ENCODE measurements at places on chromosomes 1 and 21. TPM values are rescaled to one million over a fixed set of nuclear protein-coding genes. Genes with fewer than 3 reads are reported as not detected.

DNA sequence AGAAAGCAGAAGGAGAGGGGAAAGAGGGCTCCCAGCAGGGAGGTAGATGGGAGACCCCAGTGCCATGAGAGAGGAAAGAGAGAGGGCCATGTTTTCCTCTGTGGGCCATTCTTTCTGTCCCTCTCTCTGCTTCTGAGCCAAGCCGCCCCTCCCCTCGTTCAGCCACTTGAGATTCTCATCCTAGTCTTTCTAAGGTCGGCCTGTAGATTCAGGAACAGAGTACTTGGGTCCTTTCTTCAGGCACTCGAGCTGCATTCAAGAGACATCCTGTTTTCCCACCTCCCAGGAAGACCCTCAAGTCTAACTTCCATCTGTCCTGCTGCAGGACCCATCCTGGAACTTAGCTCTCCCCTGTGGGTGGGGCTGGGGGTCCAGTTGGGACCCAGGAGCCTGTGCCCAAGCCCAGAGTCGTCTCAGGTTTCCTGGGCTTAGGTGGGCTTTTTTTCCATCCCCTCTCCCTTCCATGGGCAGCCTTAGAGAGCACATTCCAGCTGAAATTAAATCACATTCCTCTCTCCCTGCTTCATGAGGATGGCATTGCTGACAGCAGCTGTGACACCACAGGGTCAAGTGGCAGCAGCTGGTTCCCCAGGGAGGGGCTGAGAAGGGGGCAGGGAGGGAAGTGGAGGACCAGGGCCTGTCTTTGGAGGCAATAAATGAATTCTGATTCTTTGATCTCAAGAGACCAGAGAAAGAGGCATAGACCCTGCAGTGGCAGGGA is 13.0 kb downstream of the NES start:
- no peak for DNase-seq

GRCh38 chr1:172342584-172343239 is 77.8 kb upstream of the C1orf105 start:
- no peak for DNase-seq

The CFAP57 gene
- total RNA-seq: 0.30 TPM

The UBL4B gene
- total RNA-seq: not detected

DNA sequence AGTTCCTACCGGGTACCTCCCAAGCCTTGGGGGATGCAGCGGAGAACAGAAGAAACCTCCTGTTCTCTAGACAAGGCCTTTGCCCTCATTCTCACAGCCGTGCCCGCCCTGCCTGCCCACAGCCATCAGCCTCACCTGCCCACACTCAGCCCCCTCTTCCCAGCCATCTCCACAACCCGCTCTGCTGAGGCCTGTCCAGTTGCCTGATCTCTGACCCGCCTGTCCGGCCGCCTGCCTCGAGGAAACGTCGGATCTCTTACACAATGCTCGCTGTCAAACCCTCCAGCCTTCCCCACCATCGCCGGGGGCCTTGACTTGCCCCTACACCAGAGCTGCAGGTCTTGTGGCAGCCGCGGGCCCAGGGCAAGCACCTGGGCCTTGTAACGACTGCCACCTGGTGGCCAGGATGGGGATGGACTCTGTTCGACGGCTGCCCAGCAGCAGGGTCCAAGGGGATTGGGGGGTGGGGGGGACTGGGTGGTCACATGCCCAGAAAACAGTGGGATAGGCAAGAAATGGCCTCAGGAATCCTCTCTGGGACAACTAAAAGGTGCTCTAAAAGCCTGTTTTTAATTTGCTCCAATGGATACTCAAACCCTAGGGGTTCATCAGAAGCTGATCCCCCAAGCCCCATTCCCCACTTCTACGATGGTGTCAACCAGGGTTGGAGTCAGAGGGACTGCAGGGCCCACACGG is 31.0 kb downstream of the SLC45A1 start:
- no peak for DNase-seq

DNA sequence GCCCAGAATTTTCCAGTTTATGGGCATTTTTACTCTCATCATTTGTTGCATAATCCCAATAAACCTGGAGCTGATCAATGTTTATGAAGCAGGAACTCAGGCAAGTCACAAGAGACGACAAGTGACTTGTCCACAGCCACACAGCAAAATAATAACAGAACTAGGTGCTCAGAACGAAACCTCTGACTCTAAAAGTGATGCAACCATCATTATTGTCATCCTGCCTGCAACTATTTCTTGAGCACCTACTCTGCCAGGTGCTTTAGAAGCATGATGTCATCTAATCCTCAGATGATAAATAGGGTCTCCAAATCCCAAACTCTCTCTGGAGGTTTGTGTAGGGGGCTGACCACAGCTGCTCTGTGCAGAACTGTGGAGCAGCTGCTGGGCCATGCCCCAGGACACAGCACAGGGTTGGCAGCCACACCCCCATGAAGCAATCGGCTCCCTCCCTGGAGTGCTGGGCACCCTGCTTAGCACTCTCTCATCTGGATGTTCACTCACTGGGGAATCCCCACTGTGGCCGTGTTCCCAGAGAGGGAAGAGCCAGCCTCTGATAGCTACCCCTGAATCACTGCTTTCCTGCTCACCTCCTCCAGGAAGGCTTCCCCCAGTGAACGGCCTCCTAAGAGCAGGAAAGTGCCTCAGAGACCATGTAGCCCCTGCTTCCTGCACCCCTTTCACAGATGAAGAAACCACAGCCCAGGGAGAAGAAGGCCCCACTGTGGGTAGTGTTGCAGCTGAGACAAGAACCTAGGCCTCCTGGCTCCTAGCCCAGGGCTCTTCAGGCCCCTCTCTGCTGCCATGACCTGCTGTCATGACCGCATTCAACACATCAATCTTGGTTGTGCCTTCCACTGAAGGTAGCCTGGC is 2.1 kb downstream of the TTC22 start:
- DNase-seq: no peak

The IL19 gene
- not detected for total RNA-seq

The CYP4A11 gene
- total RNA-seq: 0.30 TPM

DNA sequence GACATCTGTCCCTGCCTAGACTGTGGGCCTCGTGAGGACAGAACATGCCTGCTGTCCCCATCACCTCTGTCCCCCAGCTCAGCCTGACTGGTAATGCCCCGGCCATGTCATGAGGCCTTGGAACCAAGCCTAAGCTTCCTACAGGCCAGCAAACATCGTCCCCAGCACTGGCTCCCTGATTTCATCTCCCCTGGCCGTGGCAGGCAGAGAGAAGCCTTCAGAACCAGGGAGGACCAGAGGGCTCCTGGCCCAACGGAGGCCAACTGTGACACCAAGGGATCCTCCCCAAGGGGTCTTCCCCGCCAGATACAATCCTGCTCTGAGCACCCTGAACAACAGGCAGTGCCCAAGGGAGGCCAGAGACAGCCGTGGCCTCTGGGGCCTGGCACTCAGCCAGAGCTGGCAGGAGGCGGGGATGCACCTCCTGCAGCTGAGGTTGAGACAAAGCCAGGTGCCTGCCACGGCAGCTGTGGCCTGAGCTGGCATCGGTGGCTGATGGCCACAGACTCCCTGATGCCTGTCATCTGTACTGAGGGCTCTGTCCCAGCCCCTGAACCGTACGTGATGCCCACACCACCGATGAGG is 9.9 kb upstream of the NPHP4 start:
- no peak for DNase-seq

GRCh38 chr1:68801440-68801839 is 304.6 kb upstream of the DEPDC1 start:
- no peak for DNase-seq

DNA sequence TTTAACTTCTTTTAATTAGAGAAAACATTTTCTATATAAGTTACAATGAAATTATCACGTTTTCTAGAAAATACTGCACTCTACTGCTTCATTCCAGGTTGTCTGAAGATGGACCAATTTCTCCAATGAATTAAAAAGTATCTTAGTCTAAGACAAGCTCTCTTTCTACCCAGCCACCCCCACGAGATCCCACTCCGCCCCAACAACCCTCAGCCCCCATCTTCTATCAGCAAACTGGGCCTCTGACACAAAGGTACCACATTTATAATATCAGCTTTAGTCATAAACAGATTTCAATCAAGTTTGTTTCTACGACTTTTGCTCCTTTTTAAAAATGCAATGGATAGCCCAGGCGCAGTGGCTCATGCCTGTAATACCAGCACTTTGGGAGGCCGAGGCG is 117.8 kb downstream of the RERE start:
- no peak for DNase-seq

GRCh38 chr1:214524824-214525223 is 26.6 kb downstream of the PTPN14 start:
- DNase-seq: no peak

DNA sequence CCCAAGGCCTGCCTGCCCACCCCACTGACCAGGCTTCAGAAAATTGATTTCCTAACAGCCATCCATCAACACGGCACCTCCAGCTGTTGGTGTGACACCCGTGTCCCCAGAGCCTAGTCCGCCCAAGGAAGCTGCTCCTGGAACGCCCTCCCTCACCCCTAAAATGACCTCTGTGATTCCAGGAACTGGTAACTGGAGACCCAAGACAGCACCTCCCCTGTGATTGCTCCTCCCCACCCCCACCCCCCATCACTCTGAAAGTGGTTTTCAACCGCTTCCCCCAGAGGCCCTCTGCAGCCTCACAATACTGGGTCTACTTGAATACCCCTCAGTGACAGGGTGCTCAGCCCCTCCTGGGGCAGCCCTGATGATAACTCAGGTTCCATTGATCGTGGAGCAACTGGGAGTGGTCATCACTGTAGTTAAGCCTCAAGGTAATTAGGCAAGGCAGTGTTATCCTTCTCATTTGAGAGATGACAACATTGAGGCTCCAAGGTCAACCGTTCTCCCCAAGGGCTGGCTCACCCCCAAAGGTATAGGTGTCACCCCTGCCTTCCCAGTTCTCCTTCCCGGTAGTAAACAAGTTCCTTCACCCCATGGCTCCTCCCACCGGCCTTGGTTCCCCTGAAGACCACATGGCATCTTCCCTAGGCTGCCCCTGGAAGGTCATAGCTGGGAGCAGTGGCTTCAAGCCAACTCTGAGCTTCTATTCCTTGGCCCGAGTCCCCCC is 52.0 kb downstream of the TAS1R2 start:
- no peak for DNase-seq

DNA sequence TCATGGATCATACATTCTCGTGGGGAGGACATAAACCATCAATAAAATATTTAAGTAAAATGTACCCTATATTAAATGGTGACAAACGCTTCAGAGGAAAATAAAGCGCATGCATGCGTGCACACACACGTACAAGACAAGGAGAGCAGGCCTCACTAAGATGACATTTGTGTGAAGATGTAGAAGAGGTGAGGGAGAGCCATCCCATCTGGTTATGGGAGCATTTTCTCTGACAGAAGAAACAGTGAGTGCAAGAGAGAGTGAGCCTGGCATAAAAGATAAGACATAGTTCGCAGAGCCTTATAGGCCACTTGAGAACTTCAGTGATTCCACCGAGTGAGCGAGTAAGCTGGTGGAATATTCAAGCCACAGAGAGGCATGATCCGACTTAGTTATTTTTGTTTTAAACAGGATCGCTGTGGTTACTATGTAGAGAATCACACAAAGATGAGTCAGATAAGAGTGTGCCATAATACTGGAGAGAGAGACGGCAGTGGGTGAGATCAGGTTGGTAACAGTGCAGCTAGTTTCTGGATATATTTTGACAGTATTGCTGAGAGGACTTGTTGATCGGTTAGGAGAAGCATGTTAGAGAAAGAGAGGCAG is 624.2 kb downstream of the PLPP3 start:
- no peak for DNase-seq

DNA sequence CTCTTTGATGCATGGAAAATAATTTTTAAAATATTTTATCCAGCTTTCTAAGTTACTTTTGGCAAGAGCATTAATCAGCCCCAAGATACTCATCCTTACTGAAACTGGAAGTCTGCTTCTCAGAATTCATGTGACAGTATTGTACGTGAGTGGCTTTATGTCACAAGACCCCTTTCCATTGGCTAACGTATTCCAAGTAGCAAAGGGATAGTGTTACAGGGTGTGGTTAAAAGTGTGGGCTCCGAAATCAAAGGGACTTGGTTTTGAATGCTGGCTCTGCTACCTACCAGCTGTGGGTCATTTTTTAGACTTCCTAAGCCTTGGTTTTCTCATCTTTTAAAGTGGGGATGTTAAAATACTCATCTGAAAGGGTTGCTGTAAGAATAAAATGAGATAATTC is 91.7 kb downstream of the RHOU start:
- DNase-seq: no peak

DNA sequence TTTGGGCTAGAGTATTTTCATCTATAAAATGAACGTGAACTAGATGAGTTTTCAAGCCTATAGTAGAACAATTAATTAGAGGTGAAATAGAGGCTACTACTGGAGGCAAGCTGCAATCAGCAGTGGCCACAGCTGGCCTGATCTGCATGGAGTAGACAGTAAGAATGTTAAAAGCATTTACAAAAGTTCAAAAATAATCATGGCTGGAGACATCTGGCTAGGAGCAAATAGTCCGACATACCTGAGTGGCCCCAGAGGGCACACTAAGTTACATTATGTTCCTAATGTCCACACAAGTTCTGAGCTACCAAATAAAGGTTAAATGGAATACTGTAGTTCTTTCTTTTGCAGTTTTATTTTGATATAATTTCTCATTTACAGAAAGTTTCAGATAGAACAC is 28.0 kb downstream of the MPZL1 start:
- DNase-seq: no peak

The LRRC8D gene
- total RNA-seq: 19.0 TPM

DNA sequence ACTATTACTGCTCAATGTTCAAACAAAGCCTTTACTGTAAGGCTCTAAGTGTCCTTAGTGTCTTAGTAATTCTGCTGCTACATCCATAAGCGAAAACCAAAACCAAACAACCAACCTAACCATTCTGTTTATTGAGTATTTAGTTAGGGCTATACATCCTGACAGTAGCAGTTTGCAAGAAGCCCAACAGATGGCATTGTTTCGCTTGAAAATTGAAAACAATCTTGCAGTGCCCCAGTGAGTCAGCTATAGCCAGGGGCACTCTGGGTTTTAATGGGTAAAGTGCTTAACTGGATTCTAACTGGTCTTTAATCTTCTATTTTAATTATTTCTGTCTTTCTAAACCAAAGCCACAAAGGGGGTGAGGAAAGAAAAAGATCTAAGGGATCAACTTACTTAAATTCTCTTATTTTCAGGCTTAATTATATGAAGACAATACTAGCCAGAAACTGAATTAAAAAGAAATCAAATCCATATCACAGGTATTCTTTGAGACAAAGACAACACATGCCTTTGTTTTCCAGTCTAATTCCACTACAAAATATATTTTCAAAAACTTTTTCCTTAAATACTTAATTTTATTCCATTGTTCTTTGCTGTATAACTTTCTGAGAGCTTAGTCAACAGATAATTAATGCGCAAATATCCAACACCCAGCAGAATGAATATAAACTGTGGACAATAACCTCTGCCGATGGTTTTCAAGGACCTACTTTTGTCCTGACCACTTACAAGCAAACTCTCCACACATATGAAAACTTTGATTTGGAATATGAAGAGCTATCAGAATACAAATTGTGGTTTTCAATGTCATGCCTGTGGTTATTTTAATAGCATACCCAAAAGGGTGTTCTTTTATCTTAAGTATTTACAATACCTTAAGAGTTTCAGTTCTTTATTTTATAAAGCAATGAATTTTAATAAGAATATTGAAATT is 15.2 kb downstream of the POGZ start:
- DNase-seq: peak; percentile 72

GRCh38 chr1:231432996-231433395 is 10.9 kb upstream of the EGLN1 start:
- DNase-seq: no peak
